Mucosa of gallbladder (tissue), 1 donor: ENCODE measurements at places on chromosomes 5 and 9. TPM values are rescaled to one million over a fixed set of nuclear protein-coding genes. Genes with fewer than 3 reads are reported as not detected.

GRM6 gene
- not detected for total RNA-seq

PCDHGA11 gene
- 4.2 TPM for total RNA-seq

GRCh38 chr9:37514999-37515398, 29.3 kb downstream of the POLR1E start:
- no peak for DNase-seq

DNA sequence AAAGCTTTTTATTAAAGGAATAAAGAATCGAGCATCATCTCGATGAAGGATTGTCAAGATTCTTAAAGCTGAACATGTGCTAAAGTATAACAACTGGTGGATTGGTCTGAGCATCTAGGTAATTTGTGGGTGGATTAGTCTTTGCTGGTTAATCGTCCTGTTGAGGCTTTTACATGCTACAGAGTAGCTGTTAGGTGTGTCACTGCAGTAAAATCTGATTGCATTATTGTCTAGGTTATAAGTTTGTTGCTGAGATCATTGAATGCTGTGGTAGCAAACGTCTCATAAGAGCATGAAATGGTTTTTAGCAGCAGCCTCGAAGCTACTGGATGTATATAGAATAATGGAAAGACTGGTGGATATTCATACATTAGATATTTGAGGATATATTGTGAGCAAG, 7.2 kb downstream of the FBXO38 start:
- DNase-seq, result no peak

RLN2 gene
- total RNA-seq, result not detected

DNA sequence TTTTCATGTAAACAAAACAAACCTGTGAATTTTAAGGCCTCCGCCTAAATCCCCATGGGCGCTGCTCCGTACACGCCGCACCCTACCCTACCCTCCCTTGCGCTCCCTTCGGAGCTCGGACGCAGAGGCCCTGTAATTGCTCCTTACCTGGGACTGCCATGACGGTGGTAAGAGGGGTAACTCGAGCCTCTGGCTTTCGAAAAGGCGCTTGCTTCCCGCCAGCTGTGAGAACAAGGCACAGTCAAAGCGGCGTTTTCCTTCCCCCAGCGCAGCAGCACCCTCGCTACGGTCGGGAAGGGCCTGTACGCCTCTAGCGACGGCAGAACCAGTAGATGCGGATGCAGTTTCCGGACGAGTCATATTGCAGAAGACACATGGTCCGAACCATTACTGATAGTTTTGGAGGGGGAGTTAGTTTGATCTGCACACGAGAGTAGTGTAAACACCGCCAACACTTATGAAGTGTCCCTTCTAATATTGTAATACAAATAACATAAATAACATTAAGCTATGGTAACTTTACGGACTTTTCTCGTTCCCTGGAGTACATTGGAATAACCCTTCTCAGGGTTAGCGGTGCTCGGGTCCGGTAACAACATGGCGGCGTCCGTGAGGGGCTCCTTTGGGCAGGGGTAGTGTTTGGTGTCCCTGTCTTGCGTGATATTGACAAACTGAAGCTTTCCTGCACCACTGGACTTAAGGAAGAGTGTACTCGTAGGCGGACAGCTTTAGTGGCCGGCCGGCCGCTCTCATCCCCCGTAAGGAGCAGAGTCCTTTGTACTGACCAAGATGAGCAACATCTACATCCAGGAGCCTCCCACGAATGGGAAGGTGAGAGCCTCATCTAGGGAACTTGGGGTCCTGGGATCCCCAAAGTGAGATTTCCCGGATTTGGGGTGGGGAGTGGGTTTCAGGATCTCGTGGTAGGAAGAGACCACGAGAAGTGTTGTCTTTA, at the start of the genes CWC27 and SREK1IP1:
CWC27 (plus strand) TSS at position 573 of the 955 bp plus-strand sequence; CDS start at position 790, 217 bp downstream.
SREK1IP1 (minus strand) TSS at position 334 of the 955 bp plus-strand sequence; CDS start at position 160, 174 bp downstream.
- peak; percentile 83 for DNase-seq

DNA sequence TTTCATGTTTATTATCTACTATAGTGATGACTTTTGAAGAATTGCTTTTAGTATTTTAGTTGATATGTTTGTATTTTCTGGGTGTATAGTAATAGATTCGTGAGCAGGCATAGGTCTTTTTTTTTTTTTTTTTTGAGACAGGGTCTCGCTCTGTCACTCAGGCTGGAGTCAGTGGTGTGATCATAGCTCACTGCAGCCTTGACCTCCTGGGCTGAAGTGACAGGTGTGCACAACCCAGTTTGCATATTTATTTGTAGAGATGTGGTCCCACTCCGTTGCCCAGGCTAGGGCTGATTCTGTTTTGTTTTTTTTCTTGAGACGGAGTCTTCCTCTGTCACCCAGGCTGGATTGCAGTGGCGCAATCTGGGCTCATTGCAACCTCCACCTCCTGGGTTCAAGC, 11.9 kb downstream of the ERBIN start:
- no peak for DNase-seq

DNA sequence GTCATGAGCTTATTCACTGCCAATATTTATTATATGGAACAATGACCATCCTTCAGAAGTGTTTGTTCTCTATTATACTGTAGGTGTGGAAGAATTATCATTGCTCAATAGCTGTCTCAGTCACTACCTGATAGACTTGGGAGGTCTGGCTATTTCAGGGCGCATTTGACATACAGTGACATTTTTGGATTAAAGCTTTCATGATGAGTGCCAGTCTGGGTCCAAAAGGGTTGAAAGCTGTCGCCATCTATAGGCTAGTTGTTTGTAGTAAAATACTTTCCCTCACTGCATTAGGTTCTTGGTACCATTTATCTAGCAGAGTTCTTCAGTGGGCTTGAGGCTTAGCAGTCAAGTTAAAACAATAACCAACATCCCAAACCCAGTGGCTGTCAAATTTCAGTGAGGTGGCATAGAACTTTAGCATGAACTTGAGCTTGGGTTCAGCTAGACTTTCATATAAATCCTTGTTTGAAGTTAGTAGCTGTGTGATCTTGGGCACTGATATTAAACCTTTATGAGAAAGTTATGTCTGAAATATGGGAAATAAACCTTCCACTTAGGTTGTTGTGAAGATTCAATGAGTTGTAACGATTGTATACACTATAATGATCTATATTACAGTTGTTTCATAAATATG, 110.5 kb upstream of the CDKN2B start:
- DNase-seq, result no peak

FAM169A gene
- total RNA-seq, result 6.0 TPM

SPACA9 gene
- total RNA-seq, result 10.4 TPM

C7 gene
- total RNA-seq, result 355 TPM

DNA sequence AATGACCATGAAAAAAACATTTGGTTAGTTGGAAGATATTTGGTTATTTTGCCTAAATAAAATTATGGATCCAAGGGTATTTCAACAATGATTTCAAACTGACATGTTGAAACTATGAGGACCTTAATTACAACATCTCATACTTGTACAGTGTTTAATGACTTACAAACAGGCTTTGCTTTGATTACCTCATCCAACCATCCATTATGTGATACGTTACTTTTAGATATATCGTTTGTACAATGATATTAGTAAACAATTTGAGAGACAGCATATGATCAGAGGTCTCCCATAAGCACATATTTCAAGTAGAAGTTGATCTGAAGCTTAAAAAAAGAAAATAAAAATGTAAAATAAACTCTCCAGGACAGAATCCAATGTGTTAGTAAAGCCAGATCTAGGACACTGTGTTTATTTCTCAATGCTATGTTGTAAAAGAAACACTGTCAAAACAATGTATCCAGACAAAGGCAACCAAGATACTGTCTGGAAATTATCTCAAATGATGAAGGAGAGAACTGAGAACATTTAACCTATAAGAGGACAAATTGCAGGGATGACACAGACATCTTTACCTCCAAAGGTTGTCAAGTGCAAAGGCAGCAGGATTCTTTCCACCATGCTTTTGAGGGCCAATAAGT, 116.0 kb upstream of the TARS1 start:
- DNase-seq, result no peak

DNA sequence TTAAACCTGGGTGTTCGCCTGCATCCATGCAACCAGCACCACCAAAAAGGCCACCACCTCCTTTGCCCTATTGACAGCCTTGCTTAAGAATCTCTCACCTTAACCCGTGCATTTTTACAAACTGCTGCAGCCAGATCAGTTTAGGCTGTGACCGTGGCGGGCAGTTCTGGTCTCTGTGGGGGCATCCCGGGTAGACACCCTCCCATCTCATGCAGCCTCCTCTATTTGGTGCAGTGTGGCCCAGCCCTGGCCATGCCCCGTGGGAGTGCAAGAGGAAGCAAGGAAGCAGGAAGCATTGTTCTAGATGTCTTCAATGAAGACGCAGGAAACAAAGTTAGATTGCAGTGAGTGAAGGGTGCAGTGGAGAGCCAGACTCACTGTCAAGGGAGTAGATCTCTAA, 108.8 kb upstream of the MVB12B start:
- DNase-seq, result no peak

CCL28 gene
- 32.3 TPM for total RNA-seq

CCDC127 gene
- total RNA-seq, result 7.0 TPM
